ENCODE measurements at places on chromosomes 3 and 15.

- DNase-seq: no peak
Observed at GRCh38 chr3:55546866-55547669, 60.0 kb upstream of the WNT5A start.

GRCh38 chr15:73168487-73168886 lies 116.2 kb downstream of the NEO1 start:
- DNase-seq: no peak

DNA sequence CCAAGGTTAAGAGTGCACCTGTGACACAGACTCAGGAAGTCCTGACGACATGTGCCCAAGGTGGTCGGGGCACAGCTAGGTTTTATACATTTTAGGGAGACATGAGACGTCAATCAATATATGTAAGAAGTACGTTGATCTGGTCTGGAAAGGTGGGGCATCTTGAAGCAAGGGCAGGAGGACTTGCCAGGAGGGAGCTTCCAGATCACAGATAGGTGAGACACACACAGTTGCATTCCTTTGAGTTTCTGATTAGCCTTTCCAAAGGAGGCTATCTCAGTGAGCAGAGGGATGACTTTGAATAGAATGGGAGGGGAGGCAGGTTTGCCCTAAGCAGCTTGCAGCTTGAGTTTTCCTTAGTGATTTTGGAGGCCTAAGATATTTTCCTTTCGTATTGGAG lies 257.4 kb downstream of the CGGBP1 start:
- no peak for DNase-seq

GRCh38 chr3:17431004-17431403 lies 311.4 kb downstream of the TBC1D5 start:
- DNase-seq: peak; percentile 51

DNA sequence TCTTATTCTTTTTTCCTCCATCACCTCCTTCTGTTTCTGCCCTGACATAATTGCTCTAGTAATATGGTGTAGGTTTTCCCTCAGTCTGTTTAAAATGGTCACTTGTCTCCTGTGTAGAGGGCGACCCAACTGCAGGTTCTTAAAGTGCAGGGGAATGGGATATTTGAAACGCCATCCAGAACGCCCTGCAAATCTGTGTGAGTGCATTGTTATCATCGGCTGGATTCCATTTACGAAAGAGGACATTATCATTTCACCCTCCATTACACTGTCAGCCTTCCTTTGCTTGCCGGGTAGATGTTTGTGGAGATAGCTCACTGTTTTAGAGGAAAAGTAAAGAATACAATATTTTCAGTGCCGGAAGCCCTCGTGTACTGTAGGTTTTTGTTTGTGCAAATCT lies 354.0 kb downstream of the LRTM1 start:
- no peak for DNase-seq

- no peak for DNase-seq
Observed at GRCh38 chr3:107769882-107770281, 247.1 kb downstream of the BBX start.

GRCh38 chr15:95479308-95479707 lies 851.2 kb upstream of the NR2F2 start:
- no peak for DNase-seq

DNA sequence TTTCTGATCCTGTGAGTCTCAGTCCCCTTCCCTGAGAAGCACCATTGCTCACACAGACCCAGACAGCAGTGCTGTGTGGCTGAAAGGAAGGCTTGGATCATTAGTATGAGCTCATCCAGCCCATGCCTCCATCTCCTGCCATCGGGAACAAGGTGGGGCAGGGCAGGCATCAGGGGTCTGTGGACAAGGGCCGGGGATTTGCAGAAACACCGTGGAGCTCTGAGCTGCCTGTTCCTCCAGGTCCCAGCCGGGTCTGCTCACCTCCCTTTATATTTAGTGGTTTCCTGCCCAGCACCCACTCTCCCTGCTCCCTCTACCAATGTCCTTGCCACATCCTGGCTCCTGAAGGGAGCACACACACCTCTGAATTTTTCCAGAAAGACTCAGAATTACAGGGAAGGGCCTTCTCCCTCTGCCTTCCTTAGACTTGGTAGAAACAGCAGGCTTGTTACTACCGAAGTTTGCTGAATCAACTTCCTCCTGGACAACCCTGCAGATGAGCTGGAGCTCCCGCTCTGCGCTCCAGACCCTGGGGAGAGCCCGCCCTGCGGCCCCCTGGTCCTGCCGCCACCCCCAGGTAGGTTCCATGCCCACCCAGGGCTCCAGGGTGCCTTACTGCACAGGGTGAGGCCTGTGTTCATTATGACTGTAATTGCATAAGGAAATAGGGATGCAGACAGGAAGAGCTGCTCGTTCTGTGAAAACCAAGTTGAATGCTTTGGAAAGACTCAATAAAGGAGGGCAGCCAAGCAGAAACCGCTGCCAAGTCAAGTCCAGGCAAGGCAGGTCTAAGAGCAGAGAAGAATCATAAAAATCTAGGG lies 128.1 kb downstream of the NSMCE3 start:
- no peak for DNase-seq

DNA sequence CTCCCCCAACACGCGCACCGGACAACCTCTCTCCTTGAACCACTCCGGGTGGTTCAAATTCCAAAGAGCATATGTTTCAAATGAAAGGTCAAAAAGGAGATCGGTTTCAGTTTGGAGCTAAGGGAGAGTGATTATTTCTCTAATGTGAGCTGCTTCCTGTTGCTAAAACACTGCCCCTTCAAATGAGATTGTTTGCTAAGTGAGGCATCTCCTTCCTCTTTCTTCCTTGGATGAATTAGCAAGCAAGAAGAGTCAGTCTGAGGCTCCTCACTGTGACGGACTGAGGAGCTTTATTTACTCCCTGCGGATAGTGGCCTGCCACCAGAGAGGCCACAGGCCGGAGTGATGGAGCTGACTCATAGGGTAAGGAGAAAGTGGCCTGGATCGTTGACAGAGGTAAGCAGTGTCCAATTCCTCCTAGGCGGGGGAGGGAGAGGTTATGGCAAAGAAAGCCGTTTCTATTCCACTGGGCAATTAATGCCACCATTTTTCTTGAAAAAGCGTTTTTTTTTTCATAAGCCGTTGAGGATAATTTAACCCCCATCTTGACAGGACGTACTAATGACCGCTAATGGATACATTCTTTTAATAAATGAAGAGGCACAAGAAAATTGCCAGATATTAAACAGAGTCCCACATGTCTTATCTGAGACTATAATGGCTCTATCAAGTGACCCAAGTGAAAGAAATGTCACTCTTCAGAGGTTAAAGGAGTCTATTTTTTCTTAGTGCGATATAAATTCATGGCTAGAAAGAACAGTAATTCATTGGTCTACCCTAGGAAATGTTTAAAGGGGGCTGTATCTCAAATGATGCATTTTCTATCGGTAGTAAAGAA lies 167.0 kb upstream of the ANKRD28 start:
- DNase-seq: peak; percentile 68

- DNase-seq: no peak
Observed at GRCh38 chr15:77295446-77295845, 124.5 kb downstream of the PEAK1 start.

GRCh38 chr3:146511402-146512134 lies 32.8 kb downstream of the PLSCR1 start:
- no peak for DNase-seq

- no peak for DNase-seq
Observed at GRCh38 chr15:91912336-91912735, 58.8 kb downstream of the SLCO3A1 start.

DNA sequence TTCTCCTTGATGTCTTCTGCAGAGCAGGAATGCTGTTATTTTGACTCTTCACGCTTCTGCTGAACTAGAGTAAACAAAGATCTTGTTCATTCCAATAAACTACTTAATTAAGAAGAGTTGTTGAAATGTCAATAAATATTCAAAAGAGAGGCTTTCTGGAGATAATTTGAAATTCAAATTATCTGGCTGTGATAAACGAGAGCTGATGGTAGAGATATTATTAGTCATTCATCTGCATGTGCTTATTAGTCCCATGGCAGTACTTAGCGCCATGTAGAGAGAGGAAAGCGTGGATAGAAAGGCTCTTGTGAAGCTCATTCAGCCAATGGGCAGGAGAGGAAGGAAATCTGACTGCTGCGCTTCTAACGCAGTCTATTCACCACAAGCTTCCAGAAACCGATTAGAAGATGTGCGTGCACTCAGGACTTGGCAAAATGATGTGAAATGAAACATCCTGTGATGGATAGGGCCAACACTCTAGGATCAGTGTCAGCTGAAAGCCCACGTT lies 251.1 kb downstream of the GABRB3 start:
- no peak for DNase-seq

DNA sequence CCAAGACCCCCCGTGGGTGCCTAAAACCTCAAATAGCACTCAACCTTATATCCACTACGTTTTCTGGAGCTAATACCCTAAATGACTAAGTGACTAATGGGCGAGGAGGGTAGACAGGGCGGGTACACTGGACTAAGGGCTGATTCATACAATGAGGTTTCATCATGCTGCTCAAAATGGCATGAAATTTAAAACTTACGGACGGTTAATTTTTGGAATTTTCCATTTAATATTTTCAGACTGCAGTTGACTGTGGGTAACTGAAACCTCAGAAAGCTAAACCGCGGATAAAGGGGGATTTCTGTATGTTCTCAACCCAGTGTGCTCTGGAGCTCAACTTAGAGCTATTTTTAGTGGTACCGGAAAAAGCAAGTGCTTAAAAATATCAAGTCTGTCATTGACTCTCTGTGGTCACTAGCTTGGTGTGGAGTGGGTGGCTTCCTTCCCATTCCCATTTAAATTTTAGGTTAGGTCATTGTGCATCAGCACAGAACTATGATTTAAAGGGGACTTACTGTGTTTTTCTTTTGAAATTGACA lies 72.9 kb downstream of the LRRC28 start:
- DNase-seq: peak; percentile 75

- no peak for DNase-seq
Observed at GRCh38 chr15:88512601-88513000, 33.9 kb downstream of the DET1 start.

GRCh38 chr3:7428206-7428718 lies 567.3 kb downstream of the GRM7 start:
- no peak for DNase-seq

DNA sequence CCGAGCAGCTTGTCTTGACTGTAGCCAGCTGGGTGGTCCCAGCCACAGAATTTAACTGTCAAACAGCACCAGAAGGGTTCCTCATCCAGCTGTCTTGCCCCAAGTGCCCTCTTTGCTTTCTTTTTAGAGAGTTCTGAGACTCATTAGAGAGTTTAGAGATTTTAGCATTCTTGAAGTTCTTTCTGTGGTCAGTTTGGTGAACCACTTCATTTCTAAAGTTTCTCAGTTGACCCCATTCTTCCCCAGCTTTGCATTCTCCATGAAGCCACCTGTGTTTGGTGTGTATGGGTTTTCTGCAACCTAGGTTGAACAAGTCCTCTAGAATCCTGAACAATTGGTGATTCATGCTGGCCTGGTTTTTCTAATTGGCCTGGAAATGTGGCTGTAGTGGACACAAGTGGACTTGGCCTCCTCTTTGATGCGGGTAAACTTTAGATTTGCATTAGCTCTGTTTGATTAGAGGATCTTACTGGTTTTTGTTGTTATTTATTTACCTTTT lies 33.7 kb downstream of the FLNB start:
- DNase-seq: peak; percentile 52

DNA sequence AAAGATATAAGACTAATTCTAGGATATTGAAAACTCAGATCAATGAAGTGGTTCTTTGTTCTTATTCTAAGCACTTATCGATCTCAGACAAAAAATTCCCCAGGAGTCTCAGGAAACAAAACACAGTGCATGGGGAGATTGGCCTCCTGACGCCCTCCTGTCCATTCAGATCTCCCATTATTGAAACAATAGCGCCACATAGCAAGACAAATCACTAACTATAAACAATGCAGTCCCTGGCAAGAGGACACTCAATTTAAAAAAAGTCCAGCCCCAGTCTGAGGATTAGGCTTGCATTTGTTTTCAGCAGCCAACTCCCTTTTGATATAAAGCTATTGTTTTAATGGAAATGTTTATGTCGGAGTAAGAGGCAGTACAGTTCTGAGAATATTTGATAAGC lies 528.2 kb downstream of the GABRG3 start:
- no peak for DNase-seq

DNA sequence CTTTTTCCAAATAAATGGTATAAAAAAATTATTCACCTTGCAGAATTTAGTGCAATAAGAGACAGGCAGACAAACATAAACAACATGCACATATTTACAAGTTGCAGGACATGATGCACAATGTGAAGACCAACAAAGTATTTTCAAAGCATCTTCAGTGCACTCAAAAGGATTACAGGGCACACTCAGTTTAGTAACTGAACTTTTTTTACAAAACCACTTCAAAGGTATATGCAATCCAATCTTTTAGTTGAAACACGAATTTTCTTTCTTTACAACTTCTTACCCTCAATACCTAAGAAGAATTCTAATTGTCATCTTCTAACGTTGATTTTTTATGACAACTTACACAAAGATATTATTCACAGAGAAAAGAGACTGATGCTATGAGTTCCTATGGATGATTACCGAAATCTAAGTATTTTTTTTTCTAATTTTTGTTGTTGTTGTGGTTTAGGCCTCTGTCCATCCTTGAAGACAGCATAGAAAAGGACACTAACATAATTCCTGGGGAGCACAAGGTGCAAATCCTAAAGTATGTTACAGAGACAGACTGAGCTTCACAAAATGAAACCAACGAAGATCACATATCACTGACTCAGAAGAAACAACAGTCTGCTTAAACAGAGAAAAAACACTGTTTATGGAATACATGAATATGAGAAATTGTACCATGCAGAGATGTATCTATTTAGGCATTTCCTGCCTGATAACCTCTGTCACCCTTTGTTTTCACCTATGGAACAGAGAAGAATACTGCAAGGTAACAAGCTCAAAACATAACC lies 50.3 kb downstream of the ZMAT3 start:
- no peak for DNase-seq

DNA sequence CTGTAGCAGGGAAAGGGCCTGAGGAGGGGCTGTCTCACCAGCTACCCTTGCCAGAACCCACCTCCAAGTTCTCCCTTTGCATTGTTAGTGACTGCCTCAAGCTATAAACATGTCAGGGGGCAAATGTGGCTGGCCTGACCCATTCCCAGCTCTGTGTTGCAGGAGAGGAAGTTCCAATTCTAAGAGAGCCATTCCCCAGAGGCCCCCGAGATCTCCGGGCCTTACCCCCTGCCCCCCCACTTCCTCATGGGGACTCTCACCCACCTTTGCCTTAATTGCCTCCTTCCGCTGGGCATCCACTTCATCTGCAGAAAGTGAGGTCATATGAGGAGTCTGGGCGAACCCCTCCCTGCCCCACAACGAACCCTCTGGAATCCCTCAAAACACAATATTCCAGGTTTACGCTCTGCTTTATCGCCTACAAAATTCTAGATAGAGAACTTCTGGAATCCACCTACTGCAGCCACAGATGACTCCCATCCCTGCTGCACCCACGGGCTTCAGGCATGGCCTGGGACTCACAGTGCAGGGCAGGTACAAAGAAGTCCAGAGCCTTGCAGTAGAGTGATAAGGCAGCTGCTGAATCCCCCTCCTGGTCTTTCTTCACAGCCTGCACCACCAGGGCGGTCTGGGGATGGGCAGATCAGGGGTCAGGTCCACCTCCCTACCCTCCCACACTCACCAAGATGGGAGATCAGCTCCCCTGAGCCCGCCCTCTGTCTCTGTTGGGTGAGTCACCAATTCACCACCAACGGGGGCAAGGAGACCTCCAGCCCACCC lies 4.0 kb downstream of the ULK3 start:
- no peak for DNase-seq

- no peak for DNase-seq
Observed at GRCh38 chr3:25552251-25552650, 112.5 kb downstream of the TOP2B start.
